Suprapubic skin (tissue), 4 donors: ENCODE measurements at places on chromosomes 5 and 9. TPM values are rescaled to one million over a fixed set of nuclear protein-coding genes. Genes with fewer than 3 reads are reported as not detected.

ZNF462 gene
- total RNA-seq: 16.4 TPM

TLE1 gene
- total RNA-seq: 38.5 TPM

EIF4E1B gene
- not detected for total RNA-seq

CXCL14 gene
- total RNA-seq: 247 TPM

CBY3 gene
- not detected for total RNA-seq

REEP2 gene
- 1.5 TPM for total RNA-seq

CDX1 gene
- total RNA-seq: 0.76 TPM

PDE6A gene
- total RNA-seq: 1.4 TPM

OTP gene
- total RNA-seq: not detected

C6 gene
- 0.29 TPM for total RNA-seq

LECT2 gene
- total RNA-seq: not detected
